Effector CD4-positive, alpha-beta T cell (primary cell): ENCODE measurements at places on chromosomes 4 and X.

GRCh38 chrX:70166601-70167590 lies 10.4 kb upstream of the DGAT2L6 start:
- no peak for DNase-seq

GRCh38 chr4:75028196-75028854 lies 95.4 kb downstream of the PARM1 start:
- DNase-seq = no peak

GRCh38 chr4:95180531-95181242 lies 368.1 kb downstream of the UNC5C start:
- DNase-seq = no peak

DNA sequence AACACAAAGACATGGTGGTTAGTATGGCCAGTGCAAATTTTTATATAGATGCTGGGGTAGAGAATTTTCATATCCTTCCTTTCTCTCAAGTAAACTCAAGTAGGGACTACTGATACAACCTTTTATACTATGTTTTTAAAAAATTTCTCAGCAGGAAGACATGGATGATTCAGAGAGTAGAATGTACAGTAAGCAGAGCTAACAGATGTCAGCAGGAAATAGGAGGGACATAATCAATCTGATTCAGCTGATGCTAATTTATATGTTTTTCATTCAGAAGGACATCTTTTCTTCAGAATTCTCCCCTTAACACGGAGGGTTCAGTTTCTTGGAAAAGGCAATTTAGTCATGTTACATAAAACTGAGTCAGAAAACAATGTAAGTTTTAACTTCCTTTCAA lies 95.4 kb downstream of the GRIA2 start:
- DNase-seq = no peak

DNA sequence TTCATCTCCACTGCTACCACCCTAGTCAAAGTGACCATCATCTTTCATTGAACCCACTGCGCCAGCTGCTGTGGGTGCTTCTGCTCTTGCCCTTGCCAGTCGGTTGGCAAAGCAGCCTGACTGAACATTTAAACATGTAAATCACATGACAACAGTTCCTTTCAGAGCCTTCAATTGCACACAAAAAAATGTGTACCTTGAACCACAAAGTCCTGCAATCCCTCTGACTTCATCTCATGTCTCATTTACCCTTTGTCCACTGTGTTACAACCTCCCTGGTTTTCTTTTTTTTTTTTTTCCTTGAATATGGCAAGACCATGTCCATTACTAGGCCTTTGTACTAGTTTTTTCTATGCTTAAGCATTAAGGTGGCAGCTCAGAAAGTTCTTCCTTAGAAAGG lies 183.5 kb downstream of the GBA3 start:
- DNase-seq = no peak

DNA sequence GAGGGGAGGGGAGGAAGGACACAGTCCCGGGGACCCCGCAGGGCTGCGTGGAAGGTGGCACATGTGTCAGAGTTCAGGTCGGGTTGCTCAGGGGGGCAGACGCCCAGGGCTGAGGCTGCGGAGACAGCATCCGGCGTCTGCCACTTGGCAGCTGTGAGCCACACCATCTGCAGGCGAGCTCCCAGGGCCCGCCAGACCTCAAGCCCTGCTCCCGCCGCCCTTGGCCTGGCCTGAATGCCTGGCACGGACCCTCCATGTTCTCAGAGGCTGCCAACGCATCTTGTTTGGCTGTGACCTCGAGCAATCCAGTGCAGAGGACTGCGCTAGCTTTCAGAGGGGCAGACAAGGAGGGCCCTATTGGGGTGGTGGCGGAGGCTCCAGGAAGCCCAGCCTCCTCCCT lies 5.1 kb downstream of the BGN start:
- DNase-seq = no peak

- DNase-seq = no peak
These were observed 31.9 kb downstream of the MGAT4D start for GRCh38 chr4:140466146-140466545.

DNA sequence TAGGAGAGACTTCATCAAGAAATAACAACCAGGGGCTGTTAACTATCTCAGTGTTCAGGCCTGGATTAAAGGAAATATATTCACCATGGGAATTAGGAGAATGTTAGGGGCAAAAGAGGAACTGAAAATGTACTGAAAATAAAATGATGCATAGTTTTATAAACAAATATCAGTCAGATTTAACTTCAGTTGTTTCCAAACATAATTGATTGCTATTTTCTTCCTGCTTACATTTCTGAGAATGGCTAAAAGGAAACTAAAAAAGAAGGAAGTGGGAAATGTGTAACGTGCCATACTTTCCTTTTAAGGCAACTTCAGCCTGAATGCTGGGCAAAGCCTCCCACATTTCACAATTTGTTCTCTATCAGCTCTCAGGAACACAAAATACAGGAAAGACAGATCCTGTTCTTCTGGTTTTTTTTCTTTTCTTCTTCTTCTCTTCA lies 178.1 kb downstream of the MAML3 start:
- DNase-seq = no peak

GRCh38 chrX:68043713-68044438 lies 389.4 kb downstream of the OPHN1 start:
- DNase-seq = no peak

DNA sequence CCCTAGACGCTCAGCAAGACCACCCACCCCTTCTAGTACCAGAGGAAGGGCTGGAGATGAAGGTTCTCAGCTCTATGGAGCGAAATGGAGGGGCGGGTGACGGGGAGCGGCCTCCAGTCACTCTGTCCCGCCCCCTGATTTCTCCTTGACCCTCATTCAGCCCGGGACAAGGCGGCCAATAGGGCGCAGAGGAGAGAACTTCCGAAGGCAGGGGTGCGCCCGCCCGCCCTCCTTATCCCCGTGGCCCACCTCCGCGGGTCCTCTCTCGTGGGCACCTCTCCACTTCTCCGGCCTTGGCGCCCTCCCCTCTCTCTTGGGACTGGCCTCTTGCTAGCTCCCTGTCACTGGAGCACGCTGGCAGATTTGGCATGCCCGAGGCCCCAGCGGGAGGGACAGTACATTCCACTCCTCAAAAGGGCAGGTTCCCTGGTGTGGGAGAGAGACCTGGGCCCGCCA lies 1.1 kb upstream of the SEPTIN6 start:
- no peak for DNase-seq

DNA sequence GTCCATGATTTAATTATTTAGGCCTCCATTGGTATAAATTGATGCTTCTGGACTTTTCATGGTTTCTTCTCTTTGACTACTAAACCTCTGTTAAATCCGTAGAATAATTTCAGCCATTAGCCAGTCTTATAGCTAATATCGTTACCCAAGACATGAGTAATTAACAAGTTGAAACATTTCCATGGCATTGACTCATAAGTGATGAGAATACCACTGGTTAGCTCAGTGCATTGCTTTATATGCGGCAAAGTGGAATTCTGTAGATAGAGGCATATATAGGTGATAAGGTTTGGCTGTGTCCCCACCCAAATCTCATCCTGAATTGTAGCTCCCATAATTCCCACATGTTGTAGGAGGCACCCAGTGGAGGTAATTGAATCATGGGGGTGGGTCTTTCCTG lies 80.6 kb downstream of the VCX2 start:
- no peak for DNase-seq

DNA sequence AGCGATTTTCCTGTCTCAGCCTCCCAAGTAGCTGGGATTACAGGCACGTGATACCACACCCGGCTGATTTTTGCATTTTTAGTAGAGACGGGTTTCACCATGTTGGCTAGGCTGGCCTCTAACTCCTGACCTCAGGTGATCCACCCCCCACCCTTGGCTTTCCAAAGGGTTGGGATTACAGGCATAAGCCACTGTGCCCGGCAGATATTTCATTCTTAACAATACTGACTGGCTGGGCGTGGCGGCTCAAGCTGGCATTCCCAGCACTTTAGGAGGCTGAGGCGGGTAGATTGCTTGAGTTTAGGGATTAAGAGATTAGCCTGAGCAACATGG lies 1.3 kb downstream of the PQBP1 start:
- DNase-seq = no peak

DNA sequence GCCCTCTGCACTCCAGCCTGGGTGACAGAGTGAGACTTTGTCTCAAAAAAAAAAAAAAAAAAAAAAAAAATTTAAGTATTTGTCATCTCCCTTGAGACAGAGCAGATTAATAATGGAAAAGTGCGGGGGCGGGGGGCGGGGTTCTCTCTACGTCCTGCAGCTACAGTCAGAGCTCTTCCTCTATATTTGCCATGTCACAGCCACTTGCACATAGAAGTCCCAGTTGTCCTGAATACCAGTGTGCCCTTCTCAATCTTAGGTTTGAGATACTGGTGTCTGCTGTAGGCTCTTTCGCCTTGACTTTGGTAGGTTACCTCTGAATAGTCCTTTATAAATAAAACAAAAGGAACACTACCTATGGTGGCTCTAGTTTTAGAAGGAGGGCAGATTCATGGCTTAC lies 237.8 kb upstream of the PGRMC2 start:
- DNase-seq = no peak

DNA sequence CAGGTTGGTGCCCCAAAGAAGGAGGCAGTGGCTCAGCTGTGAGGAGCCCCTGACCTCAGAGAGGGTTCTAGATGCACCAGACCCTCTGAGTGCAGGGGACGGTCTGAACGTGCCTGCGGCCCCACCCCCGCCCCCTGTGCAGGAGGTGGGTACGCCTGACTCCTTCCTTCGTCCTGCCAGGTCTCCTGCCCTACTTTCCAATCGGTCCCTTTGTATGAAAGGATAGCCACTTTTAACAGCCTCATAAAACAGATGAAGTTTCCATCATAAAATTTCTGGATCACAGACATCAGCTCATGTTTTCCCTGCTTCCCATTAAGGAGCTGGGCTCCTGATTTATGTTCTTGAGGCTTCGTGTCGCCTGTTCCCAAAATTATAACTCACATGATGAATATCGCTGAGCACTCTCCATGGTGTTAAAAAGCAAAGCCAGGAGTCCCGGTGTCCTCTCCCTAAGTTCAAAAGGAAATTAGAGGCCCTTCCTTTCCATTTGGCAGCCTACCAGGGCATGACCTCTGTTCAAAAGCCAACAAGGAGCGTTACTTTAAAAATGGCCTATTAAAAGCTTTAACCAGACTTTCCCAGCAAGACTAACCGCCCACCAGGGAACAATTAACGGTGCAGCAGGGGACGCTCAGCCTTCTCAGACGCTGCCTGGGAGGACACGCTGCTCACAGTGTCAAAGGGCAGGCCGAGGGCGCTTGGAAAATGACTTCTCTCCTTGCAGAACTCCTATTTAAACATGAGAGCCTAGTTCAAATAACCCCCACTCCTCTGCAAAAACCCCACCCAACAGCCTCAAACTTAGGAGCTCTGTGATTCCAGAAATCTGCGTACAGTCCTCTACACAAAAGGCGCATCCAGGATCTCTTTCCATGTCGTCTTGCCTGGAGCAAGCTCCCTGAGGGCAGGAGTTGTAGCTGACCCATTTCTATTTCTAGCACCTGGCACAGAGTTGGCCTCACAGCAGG lies 181.9 kb downstream of the AFAP1 start:
- DNase-seq = no peak

DNA sequence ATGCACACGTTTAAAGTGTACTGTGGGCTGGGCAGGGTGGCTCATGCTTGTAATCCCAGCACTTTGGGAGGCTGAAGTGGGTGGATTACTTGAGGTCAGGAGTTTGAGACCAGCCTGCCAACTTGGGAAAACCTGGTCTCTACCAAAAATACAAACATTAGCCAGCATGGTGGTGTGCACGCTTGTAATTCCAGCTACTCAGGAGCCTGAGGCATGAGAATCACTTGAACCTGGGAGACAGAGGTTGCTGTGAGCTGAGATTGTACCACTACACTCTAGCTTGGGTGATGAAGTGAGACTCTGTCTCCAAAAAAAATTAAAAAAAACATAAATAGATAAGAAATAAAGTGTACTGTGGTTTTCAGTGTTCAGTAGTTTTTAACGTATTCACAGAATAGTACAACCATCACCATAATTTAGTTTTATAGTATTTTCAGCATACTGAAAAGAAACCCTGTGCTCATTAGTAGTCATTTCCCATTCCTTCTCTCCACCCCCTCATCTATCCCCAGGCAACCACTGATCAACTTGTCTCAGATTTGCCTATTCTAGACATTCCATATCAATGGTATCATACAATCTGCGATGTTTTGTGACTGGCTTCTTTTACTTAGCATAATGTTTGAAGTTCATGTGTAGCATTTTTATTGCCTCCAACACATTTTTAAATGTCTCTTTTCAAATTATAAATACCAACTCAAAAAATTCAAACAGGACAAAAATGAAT lies 19.1 kb downstream of the SLAIN2 start:
- DNase-seq = no peak

GRCh38 chr4:183435803-183436202 lies 8.6 kb upstream of the CDKN2AIP start:
- DNase-seq = no peak

- no peak for DNase-seq
These were observed 194.6 kb upstream of the RBPJ start for GRCh38 chr4:26126143-26126718.

DNA sequence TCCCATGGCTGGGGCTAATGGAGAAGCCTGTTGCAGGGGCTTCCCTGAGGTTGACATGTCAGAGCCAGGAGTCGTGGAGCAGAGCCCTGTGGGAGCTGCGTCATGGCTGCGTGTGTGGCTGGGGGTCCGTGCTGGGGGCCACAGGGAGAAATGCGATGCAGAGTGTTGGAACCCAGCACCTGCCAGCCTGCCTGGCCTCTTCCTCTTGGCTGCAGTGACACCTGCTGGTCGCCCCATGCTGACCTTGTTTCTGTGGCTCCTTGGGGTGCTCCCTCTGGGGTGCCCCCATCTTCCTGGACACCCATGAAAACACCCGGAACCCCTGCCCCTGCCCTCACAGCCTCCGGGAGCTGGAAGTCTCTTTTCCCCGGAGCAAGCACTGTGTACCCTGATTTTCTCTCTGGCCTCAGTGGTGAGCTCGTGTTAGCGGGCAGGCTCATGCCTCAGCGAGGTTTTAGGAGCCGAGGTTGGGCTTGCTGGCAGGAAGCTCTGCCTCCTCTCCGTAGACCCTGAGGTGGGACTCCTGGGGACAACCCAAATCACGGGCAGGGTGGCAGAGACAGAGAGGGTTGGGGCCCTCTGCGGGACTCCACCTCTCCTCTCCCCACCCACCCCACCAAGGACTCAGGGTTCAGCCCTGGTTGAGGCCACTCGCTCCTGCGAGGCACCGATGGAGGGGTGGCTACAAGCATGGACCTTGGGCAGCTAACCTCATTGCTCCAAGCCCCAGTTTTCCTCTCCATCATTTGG lies 103.7 kb downstream of the SORCS2 start:
- no peak for DNase-seq

GRCh38 chrX:6203462-6204215 lies 25.0 kb downstream of the NLGN4X start:
- no peak for DNase-seq

GRCh38 chr4:814312-814850 lies 11.5 kb downstream of the CPLX1 start:
- DNase-seq = no peak

- DNase-seq = no peak
These were observed 24.7 kb downstream of the ACE2 start for GRCh38 chrX:15576019-15576418.

GRCh38 chrX:140157611-140158010 lies 192.3 kb upstream of the CXorf66 start:
- no peak for DNase-seq

DNA sequence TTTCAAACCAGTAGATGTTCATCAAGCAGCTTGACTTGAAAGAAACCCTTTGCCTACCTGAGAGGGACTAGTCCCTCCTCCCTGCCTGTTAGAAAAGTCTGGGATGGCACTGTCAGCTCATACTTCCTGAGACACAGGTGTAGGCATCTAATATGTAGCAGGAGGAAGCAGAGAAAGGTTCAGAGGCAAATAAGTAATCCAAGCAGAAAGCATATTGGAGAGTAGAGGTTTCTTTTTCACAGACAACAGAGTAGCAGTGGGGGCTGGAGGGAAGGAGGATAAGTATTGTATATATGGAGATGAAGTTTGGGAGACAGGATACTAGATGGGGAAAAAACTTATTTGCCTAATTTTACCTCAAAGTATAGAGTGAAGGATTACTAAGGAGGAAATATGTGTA lies 81.5 kb downstream of the FNIP2 start:
- DNase-seq = no peak
